Activated CD4-positive, alpha-beta memory T cell treated with anti-CD3 and anti-CD28 coated beads for 36 hours (primary cell): ENCODE measurements at places on chromosomes 13 and 19. TPM values are rescaled to one million over a fixed set of nuclear protein-coding genes. Genes with fewer than 3 reads are reported as not detected.

Gene ZSCAN22
- total RNA-seq: 3.3 TPM

Gene DCLK1
- total RNA-seq: not detected

Gene NANOS3
- 1.1 TPM for total RNA-seq

Gene FXYD7
- 0.93 TPM for total RNA-seq

Gene GFY
- total RNA-seq: not detected

GRCh38 chr13:83056269-83056668 lies 826.0 kb downstream of the SLITRK1 start:
- DNase-seq: no peak

GRCh38 chr13:80428349-80429096 lies 87.6 kb upstream of the SPRY2 start:
- no peak for DNase-seq

- no peak for DNase-seq
These were observed 17.8 kb upstream of the ZNF177 start for GRCh38 chr19:9345005-9345404.

DNA sequence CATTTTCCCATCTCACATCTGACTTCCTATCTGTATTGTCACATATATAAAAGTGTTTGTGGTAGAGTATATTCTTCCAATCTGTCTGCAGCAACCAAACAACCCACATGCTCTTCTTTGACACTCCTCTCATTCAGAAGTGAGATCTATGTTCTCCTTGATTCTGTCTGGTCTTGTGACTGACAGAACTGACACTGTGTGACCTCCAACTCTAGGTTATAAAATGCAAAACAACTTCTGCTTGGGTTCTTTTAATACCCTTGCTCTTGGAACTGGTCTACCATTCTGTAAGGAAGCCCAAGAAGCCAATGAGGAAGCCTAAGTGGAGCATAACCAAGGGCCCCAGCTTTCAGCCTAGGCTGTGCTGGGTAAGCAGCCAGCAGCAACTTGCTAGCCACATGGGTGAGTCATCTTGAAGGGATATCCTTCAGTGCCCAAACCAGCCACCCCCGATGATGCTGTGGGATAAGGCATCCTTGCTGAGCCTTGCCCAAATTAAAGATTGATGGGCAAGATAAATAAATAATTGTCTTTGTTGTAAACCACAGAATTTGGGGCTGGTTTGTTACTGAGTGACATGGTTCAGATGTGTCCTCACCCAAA lies 18.4 kb upstream of the ITM2B start:
- peak; percentile 38 for DNase-seq

DNA sequence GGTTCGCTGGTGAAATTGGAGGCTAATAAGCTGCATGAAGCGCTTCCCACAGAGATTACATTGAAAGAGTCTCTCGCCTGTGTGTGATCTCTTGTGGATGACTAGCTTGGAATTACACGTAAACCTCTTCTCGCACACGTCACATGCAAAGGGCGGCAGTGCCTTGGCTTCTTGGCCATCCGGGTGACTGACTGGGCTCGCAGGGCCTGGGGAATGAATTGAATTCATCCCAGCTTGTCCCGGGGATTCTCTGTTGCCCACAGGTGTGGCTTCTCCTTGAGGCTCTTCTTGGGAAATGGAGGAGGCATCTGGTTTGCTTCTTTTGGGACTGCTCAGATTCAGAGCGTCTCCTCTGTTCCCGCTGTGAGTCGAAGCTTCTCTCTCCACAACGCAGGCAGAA lies 19.8 kb downstream of the ZSCAN5C start:
- DNase-seq: no peak

DNA sequence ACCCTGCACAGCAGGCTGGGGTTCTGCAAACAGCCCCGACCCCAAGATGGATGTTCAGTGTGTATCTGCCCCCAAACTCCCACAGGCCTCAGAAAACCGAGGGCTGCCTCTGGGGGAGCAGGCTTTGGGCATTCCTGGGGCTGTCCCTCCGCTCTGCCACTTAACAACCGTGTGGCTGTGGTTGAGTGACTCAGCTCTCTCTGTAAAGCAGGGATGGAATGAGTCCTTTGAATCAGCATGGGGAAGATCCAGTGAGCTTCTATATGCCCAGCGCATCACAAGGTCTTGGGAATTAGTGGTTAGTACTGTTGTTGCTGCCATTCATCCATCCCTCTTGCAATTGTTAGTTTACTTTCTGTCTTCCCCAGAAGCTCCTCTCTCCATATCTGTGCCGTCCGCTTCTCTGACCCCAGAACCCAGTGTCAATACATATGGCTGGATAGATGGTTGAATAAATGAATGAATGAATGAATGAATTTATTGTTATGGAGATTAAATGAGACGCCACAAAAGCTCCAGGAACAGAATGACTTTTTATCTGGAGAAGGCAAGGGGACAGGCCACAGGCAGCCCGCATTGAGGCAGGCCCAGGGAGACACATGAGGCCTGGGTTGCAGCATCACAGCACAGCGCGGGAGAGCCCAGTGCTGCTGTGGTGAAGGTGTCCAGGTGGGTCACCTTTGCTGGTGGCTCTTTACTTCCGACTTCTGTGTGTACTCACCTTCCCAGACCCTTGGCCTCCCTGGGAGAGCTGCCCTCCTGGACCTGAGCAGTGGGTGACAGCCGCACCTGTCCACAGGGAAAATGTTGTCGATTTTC lies 89.2 kb downstream of the RGCC start:
- DNase-seq: peak; percentile 63

GRCh38 chr13:20142023-20142926 lies 18.6 kb downstream of the GJA3 start:
- DNase-seq: no peak
